ENCODE measurements at places on chromosomes 2 and 18. TPM values are rescaled to one million over a fixed set of nuclear protein-coding genes. Genes with fewer than 3 reads are reported as not detected.

TTC27 gene
- 20.6 TPM for total RNA-seq

CHST9 gene
- total RNA-seq = 32.7 TPM

SCG2 gene
- 14.2 TPM for total RNA-seq

CYP26B1 gene
- 6.5 TPM for total RNA-seq

HJURP gene
- total RNA-seq = 5.3 TPM

EPB41L3 gene
- total RNA-seq = 31.7 TPM

MALL gene
- total RNA-seq = 30.8 TPM

TBR1 gene
- total RNA-seq = not detected

MORN2 gene
- 24.6 TPM for total RNA-seq

RAPGEF4 gene
- total RNA-seq = 2.0 TPM

DPP10 gene
- 15.7 TPM for total RNA-seq

RAMP1 gene
- 134 TPM for total RNA-seq

CRYBA2 gene
- 0.90 TPM for total RNA-seq

CHRNG gene
- total RNA-seq = not detected

LYPD1 gene
- total RNA-seq = 23.1 TPM

RFTN2 gene
- total RNA-seq = 8.7 TPM

CDH19 gene
- not detected for total RNA-seq

VIL1 gene
- 261 TPM for total RNA-seq

CHPF gene
- 180 TPM for total RNA-seq

ATOH8 gene
- total RNA-seq = 2.0 TPM

TANK gene
- total RNA-seq = 66.7 TPM

GPAT2 gene
- total RNA-seq = not detected

CFLAR gene
- 65.9 TPM for total RNA-seq

GBX2 gene
- not detected for total RNA-seq

POTEI gene
- total RNA-seq = 1.9 TPM

YWHAQ gene
- 327 TPM for total RNA-seq

STAT4 gene
- 6.1 TPM for total RNA-seq

GAL3ST2 gene
- total RNA-seq = 0.20 TPM

HTR2B gene
- total RNA-seq = 0.73 TPM

TDRD15 gene
- total RNA-seq = 0.08 TPM

RFX8 gene
- not detected for total RNA-seq

ATP8B1 gene
- 36.5 TPM for total RNA-seq

TMEM247 gene
- total RNA-seq = not detected

LHCGR gene
- not detected for total RNA-seq

SERPINB12 gene
- not detected for total RNA-seq

EML6 gene
- total RNA-seq = 4.0 TPM

SPAG16 gene
- total RNA-seq = 55.7 TPM

CAPN13 gene
- 6.0 TPM for total RNA-seq

ANO7 gene
- total RNA-seq = 1.00 TPM

ACKR3 gene
- total RNA-seq = 47.1 TPM

MAP2 gene
- 7.2 TPM for total RNA-seq

CASP10 gene
- 7.2 TPM for total RNA-seq

IFT172 gene
- 13.0 TPM for total RNA-seq

All from hepatocyte (in vitro differentiated cells).